ENCODE measurements at places on chromosomes 7 and 10. TPM values are rescaled to one million over a fixed set of nuclear protein-coding genes. Genes with fewer than 3 reads are reported as not detected.

The CC2D2B gene
- 1.4 TPM for polyA plus RNA-seq

The NPTX2 gene
- 0.14 TPM for polyA plus RNA-seq

The GRID2IP gene
- polyA plus RNA-seq = 0.81 TPM

The GRM3 gene
- polyA plus RNA-seq = 0.23 TPM

The RBP3 gene
- 0.09 TPM for polyA plus RNA-seq

The ABCC2 gene
- 1.2 TPM for polyA plus RNA-seq

The LRRN3 gene
- polyA plus RNA-seq = 51.4 TPM

The PHF14 gene
- polyA plus RNA-seq = 57.9 TPM
